ENCODE measurements at places on chromosomes 2 and 18.
A peak's percentile ranks its signal among the peaks of the same experiment; 100 is the strongest.

DNA sequence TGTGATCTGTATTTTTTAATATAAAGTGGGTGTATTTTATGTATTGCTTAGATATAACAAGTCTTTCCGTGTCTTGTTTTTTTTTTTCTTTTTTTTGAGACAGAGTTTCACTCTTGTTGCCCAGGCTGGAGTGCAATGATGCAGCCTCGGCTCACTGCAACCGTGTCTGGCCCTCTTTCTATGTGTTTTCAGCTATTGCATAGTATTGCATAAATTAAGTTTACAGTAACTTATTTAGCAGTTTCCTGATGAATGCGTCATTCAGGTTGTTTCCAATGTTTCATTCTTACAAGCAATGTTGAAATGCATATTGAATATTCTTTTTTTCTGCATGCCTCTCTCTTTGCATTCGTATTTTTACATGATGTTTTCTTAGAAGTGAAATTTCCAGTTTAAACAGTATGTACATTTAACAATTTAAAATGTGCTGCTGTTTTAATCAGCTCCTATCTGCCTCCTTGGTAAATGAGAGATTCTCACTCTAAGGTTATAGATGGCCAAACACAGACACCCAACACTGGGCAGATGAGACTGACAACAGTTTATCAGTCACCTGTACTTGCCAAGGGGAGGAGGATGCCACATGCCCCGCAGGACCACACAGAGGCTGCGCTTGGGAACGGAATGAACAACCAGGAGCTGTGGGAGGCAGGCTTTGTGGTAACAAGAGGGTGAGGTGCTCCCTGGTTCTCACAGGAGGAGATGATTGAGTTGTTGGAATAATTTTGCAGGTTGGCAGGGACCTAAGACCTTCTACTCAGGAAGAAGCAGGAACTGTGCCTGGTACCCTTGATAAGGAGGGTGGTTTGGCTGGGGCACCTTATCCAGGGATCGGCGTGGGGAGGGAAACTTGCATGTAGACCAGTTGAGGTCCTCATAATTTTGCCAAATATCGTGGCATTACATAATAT, 7.5 kb downstream of the SLC9A4 start:
- DNase-seq = peak; percentile 20

DNA sequence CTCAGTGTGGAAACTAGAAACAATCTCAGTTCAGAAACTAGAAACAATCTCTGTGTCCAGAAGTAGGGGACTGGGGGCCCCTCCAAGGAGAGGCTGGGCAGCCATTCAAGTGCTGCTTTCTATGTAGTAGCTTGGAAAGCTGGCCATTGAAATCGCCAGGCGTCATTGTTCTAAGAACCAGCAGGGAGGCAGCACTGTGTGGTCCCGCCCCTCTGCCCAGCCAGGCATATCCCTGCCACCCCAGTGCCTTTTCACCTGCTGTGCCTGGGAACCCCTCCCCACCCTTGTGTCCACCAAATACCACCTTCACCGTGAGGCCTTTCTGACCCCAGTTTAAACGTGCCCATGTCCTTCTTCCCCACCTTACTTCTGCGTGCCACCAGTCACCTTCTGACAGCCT, 221.6 kb downstream of the GBX2 start:
- no peak for DNase-seq

- DNase-seq = no peak
These were observed 95.1 kb downstream of the MTCL1 start for GRCh38 chr18:8800445-8800844.

DNA sequence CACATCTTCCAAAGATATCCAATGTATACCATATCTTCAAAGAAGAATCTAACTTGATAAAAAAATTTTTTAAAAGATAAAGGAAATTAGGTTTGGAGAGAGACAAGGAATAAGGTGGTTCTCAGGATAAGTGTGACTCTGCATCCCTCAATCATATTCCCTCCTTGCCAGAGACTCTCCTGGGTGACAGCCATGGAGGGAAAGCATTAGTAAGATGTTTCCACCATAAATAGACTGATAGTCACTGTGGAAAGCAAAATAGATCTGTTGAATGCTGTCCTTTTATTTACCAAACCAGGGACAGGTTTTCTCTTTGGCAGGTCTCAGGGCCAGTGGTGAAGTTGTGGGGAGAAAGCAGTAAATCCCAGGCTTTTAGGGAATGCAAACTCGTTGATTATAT, 107.6 kb downstream of the PRPF40A start:
- DNase-seq = no peak

- DNase-seq = no peak
These were observed 12.5 kb downstream of the ITM2C start for GRCh38 chr2:230877116-230877758.

DNA sequence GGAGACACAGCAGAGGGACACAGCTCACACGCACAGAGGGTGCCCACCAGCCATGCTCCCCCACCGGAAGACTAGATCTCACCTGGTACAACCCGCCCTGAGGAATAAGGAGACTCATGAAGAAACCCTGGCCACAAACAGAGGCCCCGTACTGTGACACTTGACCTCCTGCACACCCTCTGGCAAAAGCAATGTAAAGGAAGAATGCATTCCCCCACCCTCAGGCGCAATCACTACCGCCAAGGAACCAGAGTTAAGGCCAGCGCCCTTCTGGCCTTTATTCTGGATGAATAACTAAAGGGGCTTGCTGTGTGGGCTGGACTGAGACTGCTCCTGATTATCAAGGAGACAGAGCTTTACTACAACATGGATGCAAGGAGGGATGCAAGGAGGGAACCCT, 509.2 kb upstream of the SPHKAP start:
- DNase-seq = no peak

DNA sequence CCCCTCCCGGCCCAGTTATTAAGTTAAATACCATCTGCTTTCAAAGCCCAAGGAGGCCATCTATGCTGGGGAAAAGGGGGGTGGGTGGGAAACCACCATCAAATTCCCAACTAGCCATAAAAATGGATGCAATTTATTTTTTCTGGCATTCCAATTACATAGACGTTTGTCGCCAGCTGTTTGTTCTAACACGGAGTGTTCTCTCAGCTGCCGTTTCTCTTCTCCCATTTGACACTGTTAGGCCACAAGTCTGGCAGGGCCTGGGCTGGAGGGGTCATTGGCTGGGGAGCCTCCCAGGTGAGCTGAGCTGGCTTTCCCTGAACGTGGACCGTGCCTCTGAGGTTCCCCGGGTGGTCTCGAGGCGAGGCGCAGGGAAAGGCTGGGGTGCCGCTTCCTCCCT, 16.6 kb downstream of the ATOH8 start:
- no peak for DNase-seq

DNA sequence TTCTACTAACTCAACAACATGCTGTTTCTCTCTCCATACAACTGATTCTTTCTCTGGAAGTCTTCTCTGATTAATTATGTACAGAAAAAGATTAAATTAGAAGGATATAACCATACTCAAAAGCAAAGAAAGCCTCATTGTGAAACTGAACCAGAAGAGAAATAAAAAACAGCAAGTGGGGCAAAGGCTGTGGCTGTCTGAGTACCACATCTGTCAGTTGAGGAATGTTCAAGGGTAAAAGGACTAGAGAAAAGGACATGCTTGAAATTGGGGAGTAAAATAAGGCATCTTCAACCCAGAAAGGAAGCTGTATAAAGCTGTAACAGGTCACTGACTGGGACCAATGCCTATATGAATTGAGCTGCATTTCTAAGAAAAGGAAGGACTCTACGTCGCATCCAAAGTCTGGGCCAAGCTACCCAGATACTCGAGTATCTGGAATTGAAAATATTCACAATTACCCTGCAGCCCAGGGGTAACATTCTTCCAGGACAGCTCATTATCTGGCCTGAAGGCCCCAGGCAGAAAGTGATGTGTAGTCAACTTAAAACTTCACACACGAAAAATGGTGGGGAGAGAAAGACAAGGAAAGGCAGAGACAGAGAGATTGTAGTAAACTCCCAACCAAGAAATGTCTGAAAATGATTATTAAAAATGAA, 356.0 kb upstream of the GALNT5 start:
- DNase-seq = no peak

GRCh38 chr2:158546412-158547144, 89.8 kb downstream of the PKP4 start:
- DNase-seq = no peak

DNA sequence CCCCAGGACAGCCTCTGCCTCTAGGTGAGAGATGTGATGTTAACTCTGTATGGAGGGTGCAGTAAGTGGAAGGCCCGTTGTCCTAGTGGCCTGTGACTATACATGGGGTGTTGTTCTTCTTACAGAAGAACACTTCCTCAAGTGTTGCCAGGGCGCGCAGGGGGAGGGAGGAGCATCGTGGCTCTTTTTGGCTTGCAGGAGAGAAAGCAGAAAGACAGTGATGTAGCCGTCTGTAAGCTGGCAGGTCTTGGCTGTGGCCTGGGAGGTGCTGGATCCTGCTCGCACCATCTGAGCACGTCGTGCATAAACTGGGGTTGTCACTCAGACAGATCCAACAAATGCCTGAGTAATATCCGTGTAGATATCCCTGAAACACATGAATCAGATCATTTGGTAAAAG, 44.3 kb downstream of the ZNF236 start:
- DNase-seq = no peak

GRCh38 chr2:48009256-48009655, 103.0 kb upstream of the FBXO11 start:
- no peak for DNase-seq

DNA sequence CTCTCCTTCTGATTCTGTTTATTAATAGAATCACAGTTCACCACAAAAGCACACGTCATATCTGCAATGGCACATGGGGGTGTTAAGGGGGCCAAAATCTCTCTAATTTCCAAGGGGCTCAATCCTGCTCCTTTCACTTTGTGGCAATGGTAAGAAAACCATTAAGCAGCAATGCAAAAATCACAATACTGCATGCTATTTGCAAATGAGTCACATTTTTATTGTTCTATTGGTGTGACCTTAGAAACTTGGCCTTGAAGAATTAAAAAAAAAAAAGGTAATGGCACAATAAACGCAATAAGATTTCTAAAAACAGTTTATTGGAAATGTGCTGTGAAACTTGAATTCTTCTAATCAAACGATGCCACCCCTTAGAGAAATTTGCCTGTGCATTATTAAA, 251.5 kb downstream of the ZNF521 start:
- no peak for DNase-seq

GRCh38 chr2:55840460-55840859, 83.1 kb downstream of the EFEMP1 start:
- no peak for DNase-seq

DNA sequence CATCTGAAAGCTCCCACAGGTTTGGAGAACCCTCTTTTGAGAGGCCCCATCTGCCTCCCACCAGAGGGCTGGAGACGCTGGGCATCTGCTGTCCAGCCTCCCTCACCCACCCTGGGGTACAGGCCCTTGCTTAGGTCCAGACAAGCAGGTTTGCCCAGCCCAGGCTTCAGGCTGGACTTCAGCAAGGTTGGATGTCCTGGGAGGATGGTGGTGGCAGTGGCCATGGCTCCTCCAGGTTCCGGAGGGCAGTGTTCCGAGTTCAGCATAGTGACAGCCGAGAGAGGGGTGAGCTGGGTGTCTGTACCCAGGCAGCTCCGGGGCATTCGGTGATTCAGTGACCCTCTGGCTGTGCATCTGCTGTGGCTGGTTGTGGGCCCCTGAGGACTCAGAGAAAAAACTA, 58.2 kb upstream of the HDAC4 start:
- no peak for DNase-seq

DNA sequence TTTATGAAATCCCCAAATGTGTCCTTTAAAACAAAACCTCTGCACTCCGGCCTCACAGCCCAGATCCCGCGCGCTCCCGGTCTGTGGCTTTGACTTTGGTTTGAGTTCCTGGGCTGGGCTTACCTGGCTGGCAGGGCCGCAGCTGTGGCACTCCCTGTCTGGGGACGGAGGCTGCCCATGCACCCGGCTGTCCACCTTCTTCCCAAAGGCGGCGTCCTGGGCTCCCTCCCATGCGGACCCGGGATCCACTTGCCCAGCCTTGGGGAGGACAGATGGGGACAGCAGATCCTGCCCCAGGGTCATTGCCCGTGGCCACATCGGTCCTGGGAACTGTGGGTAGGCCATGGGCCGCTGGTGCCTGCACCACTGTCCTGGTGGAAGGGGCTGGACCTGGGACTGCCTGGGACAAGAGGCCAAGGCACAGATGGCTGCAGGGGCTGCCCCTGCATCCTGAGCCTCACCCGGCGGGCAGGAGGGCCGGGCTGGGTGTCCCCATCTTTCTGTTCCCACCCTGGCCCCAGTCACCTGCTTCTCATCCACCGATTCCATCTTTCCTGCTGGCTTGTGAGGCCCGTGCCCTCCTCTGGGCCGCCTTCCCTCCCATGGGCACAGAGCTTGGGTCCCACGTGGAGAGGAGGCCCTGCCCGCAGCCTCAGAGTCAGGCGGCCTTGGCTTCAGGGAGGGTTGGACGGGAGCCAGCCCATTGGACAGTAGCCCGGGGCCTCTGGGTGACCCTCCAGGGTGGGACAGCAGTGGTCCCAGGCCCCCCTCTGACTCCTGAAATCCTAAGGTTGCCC, 27.7 kb downstream of the NFATC1 start:
- no peak for DNase-seq

DNA sequence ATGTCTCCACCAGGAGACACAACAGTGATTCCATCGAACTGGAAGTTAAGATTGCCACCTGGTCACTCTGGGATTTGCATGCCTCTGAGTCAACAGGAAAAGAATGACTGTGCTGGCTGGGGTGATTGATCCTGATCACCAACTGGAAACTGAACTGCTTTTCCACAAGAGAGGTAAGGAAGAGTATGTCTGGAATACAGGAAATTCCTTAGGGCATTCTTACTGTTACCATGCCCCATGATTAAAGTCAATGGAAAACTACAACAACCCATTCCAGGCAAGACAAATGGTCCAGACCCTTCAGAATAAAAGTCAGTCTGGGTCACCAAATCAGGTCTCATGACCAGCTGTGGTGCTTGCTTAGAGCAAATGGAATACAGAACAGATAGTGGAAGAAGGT, 12.0 kb upstream of the DDX1 start:
- DNase-seq = no peak

- DNase-seq = no peak
These were observed 111.2 kb downstream of the KLF7 start for GRCh38 chr2:207054521-207054920.

- DNase-seq = no peak
These were observed 1143.5 kb upstream of the CELF4 start for GRCh38 chr18:38709122-38709521.

DNA sequence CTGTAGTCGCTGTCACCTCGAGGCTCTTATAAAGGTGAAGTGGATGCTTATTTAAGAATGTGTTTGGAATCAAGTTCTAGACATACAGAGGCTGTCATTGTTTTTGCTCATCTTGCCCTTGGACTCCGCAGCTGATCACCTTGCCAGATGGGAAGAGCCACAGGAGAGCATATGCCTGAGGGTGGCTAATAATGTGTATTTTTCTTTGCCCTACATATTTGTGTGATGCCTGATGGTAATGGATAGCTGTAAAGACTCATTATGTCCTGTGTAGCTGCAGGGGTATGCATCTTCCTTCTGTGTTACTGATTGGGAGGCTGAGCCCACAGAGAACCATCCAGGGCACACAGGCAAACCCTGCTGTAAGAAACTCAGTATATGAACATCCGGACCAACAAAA, 61.7 kb downstream of the PRKCE start:
- no peak for DNase-seq

- no peak for DNase-seq
These were observed 546.3 kb upstream of the ZEB2 start for GRCh38 chr2:145066151-145066661.

Data from HL-60 (cell line).